ENCODE measurements at places on chromosomes 5 and 9. TPM values are rescaled to one million over a fixed set of nuclear protein-coding genes. Genes with fewer than 3 reads are reported as not detected.

Gene HNRNPK
- 557 TPM for total RNA-seq

Gene EEIG1
- total RNA-seq, result 29.6 TPM

Gene SHOC1
- not detected for total RNA-seq

Gene ZFP37
- 0.64 TPM for total RNA-seq

Gene SPATA31C1
- total RNA-seq, result not detected

Gene LRRTM2
- not detected for total RNA-seq

Gene CPEB4
- 11.1 TPM for total RNA-seq

Gene THBS4
- 1.4 TPM for total RNA-seq

Gene PNPLA7
- 2.4 TPM for total RNA-seq

Gene SH3GL2
- total RNA-seq, result 3.6 TPM

Gene CD72
- not detected for total RNA-seq

Gene PCDHGA9
- 4.5 TPM for total RNA-seq

Gene CFAP90
- total RNA-seq, result not detected

Gene BTNL8
- not detected for total RNA-seq

Measured in glomerular endothelial cell (primary cell).